Left colon (tissue), 2 donors: ENCODE measurements at places on chromosomes 3 and 15. TPM values are rescaled to one million over a fixed set of nuclear protein-coding genes. Genes with fewer than 3 reads are reported as not detected.

DNA sequence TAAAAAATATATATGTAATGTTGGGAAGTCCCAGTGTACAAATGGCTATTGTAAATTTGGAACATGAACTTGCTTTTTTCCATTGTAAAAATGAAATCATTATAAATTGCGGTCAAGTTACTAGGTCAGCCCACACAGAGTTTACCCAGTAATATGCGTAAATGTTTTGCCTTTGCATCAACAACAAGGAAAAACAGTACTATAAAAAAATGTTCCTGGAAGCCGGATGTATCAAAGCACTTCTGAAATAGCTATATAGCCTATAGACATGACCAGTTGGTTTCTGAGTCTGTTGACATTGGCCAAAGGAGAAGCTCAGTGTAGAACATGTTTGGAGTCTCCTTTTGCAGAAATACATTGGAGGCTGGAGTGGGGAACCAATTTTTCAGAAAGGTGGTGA lies 23.2 kb downstream of the CTNNB1 start:
- DNase-seq: no peak

GRCh38 chr3:55567615-55568014 lies 80.5 kb upstream of the WNT5A start:
- DNase-seq: no peak

DNA sequence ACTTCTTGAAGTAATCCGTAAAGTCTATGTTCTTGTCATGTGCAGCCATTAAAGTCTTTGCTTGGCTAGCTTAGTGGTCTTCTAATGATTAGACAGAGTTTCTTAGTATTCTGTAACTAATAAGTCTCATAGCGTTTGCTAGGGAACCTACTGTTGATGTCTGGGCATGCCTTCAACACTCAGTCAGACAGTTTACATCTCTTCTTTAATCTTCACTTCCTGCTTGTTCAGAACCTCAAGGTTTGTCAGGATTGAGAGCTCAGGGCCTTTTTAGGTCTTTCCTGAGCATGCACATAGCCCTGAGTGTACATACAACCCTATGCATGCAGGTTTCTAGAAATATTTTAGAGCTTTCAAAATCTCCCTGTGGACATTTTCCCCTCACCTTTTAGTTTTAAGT lies 426.3 kb downstream of the AGBL1 start:
- DNase-seq: no peak

SPTBN5 gene
- total RNA-seq: 1.4 TPM

CFAP100 gene
- total RNA-seq: not detected
